ENCODE measurements at places on chromosomes 12 and 14. TPM values are rescaled to one million over a fixed set of nuclear protein-coding genes. Genes with fewer than 3 reads are reported as not detected.

Gene PAPOLA
- total RNA-seq: 70.0 TPM

Gene TMPRSS12
- total RNA-seq: not detected

Gene DDX54
- 40.5 TPM for total RNA-seq

Gene KRT81
- total RNA-seq: 0.13 TPM

Gene MBIP
- total RNA-seq: 5.8 TPM

Gene AKAP3
- total RNA-seq: 0.53 TPM

Gene STK38L
- 23.7 TPM for total RNA-seq

Gene EFS
- 5.4 TPM for total RNA-seq

Gene SUDS3
- total RNA-seq: 32.9 TPM

Gene TTC5
- 10.5 TPM for total RNA-seq

Gene ST8SIA1
- total RNA-seq: 0.13 TPM

Gene RNASE4
- total RNA-seq: 4.7 TPM

Gene LGR5
- total RNA-seq: not detected

Gene SLC35E3
- total RNA-seq: 2.7 TPM

Gene KRT72
- not detected for total RNA-seq

Gene RIMBP2
- not detected for total RNA-seq

Gene SYNDIG1L
- total RNA-seq: under 0.01 TPM

Gene OVCH1
- 0.26 TPM for total RNA-seq

Gene EPYC
- total RNA-seq: not detected

Gene PKP2
- 53.9 TPM for total RNA-seq

Gene PXMP2
- 15.1 TPM for total RNA-seq

Gene SLC39A5
- 0.13 TPM for total RNA-seq

Gene TEX22
- total RNA-seq: 0.38 TPM

Gene PDE3A
- total RNA-seq: under 0.01 TPM

Gene SOAT2
- not detected for total RNA-seq

Gene SINHCAF
- 182 TPM for total RNA-seq

Gene HVCN1
- total RNA-seq: 0.53 TPM

Gene CLEC4A
- total RNA-seq: not detected

Gene APPL2
- 21.4 TPM for total RNA-seq

Gene CALCOCO1
- 45.6 TPM for total RNA-seq

Gene HOXC9
- not detected for total RNA-seq

Gene KRT79
- 0.26 TPM for total RNA-seq

Gene OGFOD2
- total RNA-seq: 15.0 TPM

Gene TAS2R50
- 1.0 TPM for total RNA-seq

Gene LRRC10
- total RNA-seq: not detected
